Esophagus muscularis mucosa (tissue), 4 donors: ENCODE measurements at places on chromosomes 11 and 22. TPM values are rescaled to one million over a fixed set of nuclear protein-coding genes. Genes with fewer than 3 reads are reported as not detected.

DNA sequence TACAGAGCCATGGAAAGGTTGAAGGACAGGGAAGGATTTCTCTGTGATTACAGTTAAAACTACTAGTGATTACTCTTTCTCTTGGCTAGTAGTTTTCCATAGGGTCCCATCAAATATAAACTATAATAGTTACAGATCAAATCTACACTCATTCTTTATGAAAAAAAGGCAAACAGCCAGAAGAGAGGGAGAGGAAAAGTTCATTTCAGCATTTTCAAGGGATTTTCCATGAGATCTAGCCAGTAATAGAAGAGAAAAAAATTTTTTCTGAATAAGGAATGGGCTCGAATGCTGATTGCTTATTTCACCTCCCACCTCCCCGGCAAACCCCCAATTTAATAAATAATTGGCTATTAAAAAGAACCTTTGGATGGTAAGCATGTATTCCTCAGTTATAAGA, 74.8 kb upstream of the BLID start:
- peaks cover 67% of the 10 kb centered on the region for H3K4me1 ChIP-seq
- H3K27ac ChIP-seq: peak overlapping the region; percentile 83
- no peaks in the 10 kb centered on the region for H3K36me3 ChIP-seq
- DNase-seq: peak; percentile 10

Gene SAA2
- 0.34 TPM for total RNA-seq

- H3K27ac ChIP-seq: peak within 1 kb of the TSS; percentile 78
- DNase-seq: no peak
- H3K36me3 ChIP-seq: no peaks in the 10 kb centered on the region
- H3K27me3 ChIP-seq: no peaks in the 10 kb centered on the region
- peaks cover 73% of the 10 kb centered on the region for H3K4me1 ChIP-seq
These were observed at the start of gene FXYD6 for GRCh38 chr11:117876341-117877119. FXYD6 (minus strand) TSS chr11:117876658; CDS start chr11:117842776, 33,882 bp downstream.

Gene ZNF215
- total RNA-seq: 0.17 TPM

GRCh38 chr11:64489831-64490441, 101.1 kb upstream of the SLC22A12 start:
- H3K4me1 ChIP-seq: no peaks in the 10 kb centered on the region
- H3K27me3 ChIP-seq: no peaks in the 10 kb centered on the region
- no peak for DNase-seq
- H3K27ac ChIP-seq: no peak overlapping the region

DNA sequence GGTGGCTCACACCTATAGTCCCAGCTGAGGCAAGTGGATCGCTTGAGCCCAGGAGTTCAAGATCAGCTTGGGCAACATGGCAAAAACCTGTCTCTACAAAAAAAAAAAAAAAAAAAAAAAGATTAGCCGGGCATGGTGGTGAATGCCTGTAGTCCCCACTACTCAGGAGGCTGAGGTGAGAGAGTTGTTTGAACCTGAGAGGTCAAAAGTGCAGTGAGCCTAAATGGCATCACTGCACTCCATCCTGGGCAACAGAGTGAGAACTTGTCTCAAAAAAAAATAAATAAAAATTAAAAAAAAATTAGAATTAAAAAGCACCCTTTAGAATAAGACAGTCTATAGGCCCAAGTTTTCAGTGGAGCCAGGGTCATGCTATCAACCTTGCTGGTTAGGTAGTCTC, 95.5 kb downstream of the PDHX start:
- no peak overlapping the region for H3K27ac ChIP-seq
- DNase-seq: no peak
- no peak overlapping the region for H3K4me3 ChIP-seq
- H3K36me3 ChIP-seq: no peaks in the 10 kb centered on the region

Gene CRYBB1
- 0.86 TPM for total RNA-seq

DNA sequence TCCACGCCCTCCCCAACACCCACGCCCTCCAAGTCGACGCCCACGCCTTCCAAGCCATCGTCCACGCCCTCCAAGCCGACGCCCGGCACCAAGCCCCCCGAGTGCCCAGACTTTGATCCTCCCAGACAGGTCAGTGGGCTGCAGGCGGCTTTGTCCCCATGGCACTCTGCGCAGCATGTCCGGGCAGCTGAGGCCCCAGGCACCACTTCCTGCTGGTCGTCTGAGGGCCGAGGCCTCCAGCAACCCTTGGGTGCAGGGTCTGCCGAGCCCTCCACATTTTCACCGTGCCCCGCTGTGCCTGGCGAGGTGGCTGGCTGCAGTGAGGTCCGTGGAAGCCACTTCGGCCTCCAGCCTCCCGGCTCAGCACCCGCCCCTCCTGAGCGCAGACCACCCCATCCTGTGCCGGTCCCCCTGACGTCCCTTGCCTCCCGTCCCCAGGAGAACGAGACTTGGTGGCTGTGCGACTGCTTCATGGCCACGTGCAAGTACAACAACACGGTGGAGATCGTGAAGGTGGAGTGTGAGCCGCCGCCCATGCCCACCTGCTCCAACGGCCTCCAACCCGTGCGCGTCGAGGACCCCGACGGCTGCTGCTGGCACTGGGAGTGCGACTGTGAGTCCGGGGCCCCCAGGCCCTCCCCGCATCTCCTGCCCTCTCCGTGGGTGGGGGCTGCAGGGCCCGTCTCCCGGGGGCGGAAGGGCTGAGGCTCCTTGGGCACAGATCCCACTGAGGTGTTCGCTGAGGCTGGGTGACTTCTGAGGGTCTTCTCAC, 26.8 kb downstream of the MUC2 start:
- DNase-seq: no peak
- H3K4me1 ChIP-seq: no peaks in the 10 kb centered on the region
- H3K27ac ChIP-seq: no peak overlapping the region
- no peak overlapping the region for H3K4me3 ChIP-seq
- H3K27me3 ChIP-seq: peaks cover 7% of the 10 kb centered on the region

DNA sequence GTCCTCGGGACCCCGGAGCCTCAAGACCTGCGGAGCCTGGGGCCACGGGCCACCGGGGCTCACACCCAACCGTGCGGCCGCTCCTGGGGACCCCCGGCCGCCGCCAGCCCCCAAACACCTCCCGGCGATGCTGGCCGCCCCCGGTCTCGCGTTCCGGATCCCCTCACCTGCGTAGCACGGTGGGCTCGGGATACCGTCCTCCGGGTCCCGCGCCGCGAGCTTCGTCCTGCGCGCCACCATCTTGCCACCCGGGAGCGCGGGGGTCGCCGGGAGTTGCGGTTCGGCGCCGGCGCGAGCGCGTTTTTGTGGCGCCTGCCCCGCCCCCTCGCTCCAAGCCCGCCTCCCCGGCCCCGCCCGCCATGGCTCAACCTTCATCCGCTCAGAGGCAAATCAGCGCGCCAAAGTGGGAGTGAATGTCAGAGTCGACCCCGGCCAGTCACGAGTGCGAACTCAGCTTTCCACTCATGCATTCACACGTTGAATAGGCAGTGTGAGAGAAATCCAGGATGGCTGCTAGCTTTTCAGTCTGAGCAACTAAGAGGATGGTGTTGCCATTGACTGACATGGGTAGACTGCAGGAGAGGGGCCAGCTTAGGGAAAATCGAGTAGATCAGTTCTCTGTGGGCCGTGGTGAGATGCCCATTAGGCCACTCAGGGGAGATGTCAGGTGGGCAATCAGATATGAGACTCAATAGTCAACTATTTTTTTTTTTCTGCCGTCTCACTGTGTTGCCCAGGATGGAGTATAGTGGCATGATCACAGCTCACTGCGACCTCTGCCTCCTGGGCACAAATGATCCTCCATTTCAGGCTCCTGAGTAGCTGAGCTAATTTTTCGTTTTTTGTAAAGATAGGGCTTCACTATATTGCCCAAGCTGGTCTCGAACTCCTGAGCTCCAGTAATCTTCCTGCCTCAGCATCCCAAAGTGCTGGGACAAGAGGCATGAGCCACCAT, 28.3 kb downstream of the SERHL2 start:
- H3K4me1 ChIP-seq: peaks cover 12% of the 10 kb centered on the region
- peaks cover 55% of the 10 kb centered on the region for H3K36me3 ChIP-seq
- DNase-seq: peak; percentile 96
- peak overlapping the region; percentile 93 for H3K4me3 ChIP-seq
- H3K27ac ChIP-seq: peak overlapping the region; percentile 48

DNA sequence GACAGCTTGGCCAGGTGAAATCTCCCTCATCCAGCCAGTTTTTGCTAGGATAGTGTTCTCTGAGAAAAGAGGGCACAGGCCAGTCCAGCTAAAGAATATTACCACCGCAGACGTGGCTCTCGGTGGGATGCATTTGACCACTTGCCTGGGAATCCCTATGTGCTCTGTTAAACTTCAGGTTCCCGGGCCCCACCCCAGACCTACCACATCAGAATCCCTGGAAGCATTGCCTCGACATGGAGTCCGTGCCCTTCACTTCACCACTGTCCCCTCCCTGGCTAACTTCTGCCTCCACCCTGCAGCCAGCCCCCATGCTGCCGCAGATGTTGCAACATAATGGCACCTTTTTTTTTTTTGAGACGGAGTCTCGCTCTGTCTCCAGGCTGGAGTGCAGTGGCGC, 56.9 kb upstream of the EMID1 start:
- peaks cover 26% of the 10 kb centered on the region for H3K4me1 ChIP-seq
- H3K27me3 ChIP-seq: no peaks in the 10 kb centered on the region

GRCh38 chr11:11543656-11544055, 78.1 kb downstream of the GALNT18 start:
- H3K27me3 ChIP-seq: no peaks in the 10 kb centered on the region
- peaks cover 55% of the 10 kb centered on the region for H3K4me1 ChIP-seq
- no peaks in the 10 kb centered on the region for H3K36me3 ChIP-seq
- H3K27ac ChIP-seq: no peak overlapping the region

Gene P2RY2
- total RNA-seq: 0.83 TPM

- DNase-seq: no peak
- H3K27ac ChIP-seq: no peak overlapping the region
- no peak overlapping the region for H3K4me3 ChIP-seq
- H3K4me1 ChIP-seq: no peaks in the 10 kb centered on the region
- H3K36me3 ChIP-seq: peaks cover 22% of the 10 kb centered on the region
These were observed 25.4 kb downstream of the APIP start for GRCh38 chr11:34890812-34891211.

DNA sequence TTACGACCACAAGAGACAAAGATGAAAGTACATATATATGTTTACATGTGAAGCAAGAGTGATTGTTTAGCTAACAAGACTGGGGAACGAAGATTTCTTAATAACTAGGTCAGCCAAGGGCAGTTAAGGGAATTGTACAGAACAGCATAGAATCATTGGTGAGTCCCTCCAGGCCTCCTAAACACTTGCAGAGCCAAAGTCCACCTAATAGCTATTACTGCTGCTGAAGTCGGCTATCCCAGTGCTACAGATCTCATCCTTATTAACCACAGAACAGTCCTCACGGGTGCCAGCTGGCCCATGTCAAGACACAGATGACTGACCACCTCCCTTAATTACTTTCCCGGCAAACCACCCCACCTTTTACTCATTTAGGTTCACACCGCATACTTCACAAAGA, 68.5 kb upstream of the OPCML start:
- H3K27ac ChIP-seq: no peak overlapping the region
- H3K27me3 ChIP-seq: no peaks in the 10 kb centered on the region
- no peaks in the 10 kb centered on the region for H3K4me1 ChIP-seq
- DNase-seq: peak; percentile 86

- no peaks in the 10 kb centered on the region for H3K36me3 ChIP-seq
- DNase-seq: no peak
- no peaks in the 10 kb centered on the region for H3K27me3 ChIP-seq
- H3K27ac ChIP-seq: no peak overlapping the region
These were observed 9.0 kb upstream of the OSM start for GRCh38 chr22:30275625-30276024.

GRCh38 chr11:120022617-120023016, 115.3 kb downstream of the TRIM29 start:
- H3K27me3 ChIP-seq: no peaks in the 10 kb centered on the region
- H3K27ac ChIP-seq: no peak overlapping the region
- DNase-seq: no peak
- no peaks in the 10 kb centered on the region for H3K4me1 ChIP-seq
- no peaks in the 10 kb centered on the region for H3K36me3 ChIP-seq
- no peak overlapping the region for H3K4me3 ChIP-seq
